ENCODE measurements at places on chromosomes 3 and 15.

GRCh38 chr15:62071711-62072308 lies 5.0 kb downstream of the C2CD4A start:
- no peak for DNase-seq

GRCh38 chr3:129050556-129051295 lies 9.9 kb upstream of the GP9 start:
- no peak for DNase-seq

DNA sequence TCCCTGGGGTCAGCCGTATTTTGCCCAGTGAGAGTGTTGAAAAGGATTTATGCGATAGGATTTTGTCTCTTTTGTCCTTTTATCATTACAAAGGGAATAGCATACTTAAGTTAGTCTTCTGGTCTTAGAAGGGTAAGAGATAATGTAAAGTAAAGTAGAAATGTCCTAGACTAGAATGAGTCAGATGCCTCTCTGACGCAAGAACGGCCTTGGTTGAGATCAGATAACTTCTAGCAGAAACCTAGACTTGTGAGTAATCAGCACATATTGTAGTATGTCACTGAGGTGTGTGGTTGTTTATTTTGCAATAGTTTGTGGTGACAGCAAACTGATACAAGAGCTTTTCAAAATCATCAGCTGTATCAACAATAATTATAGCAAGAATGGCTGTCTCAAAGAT lies 866.1 kb downstream of the NSUN3 start:
- no peak for DNase-seq

DNA sequence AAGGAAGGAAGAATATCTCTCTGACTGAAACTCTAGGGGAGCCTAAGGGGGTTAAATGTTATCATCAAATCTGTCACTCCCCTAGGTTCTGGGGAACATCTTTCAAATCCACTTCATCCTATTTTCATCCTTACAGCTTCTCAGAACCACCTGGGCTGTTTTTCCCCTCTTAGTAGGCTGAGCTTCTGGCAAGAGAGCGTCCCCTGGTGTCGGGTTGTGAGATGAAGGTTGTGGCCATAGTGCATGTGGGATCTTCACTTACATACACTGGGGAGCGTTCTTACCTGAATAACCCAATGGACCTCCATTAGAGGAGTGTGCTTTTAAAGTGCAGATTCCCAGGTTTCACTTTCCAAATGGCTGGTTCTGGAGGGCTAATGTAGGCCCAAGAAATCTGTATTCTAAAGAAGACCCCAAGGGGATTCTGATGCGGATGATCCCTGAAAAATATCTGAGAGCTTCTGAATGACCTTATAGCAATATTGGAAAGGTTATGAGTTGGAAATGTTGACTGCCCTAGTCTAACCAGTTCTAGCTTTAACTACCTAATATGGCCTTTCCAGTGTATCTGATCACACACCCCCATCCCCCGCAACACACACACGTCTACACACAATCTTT lies 663.7 kb downstream of the AGBL1 start:
- DNase-seq = no peak

GRCh38 chr3:102078854-102079808 lies 229.8 kb downstream of the NFKBIZ start:
- no peak for DNase-seq
